ENCODE measurements at places on chromosomes 2 and 18. TPM values are rescaled to one million over a fixed set of nuclear protein-coding genes. Genes with fewer than 3 reads are reported as not detected.

The C2orf66 gene
- total RNA-seq, result 0.32 TPM

The KCNG2 gene
- total RNA-seq, result not detected

The LRP2 gene
- total RNA-seq, result 0.03 TPM

The DLX1 gene
- total RNA-seq, result not detected
